ENCODE measurements at places on chromosomes 12 and 14.
A peak's percentile ranks its signal among the peaks of the same experiment; 100 is the strongest.

DNA sequence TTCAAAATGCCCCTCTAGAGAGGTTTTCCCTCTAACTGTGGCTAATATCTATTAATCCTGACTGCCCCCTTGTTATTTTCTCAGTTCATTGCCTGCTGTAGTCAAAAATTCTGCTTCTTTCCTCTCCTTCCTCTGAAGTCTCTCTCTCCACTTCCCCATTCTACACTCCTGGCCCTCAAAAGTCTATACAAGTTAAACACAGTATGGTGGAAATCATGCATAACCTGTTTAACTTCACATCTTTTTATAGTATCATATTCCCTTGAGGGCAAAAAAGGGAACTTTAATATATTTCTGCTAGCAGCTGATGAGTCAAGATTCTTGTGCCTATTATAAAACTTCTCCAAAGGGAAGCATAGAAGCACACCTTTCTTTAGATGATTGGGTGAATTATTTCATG, 16.7 kb downstream of the GRIP1 start:
- DNase-seq: no peak

DNA sequence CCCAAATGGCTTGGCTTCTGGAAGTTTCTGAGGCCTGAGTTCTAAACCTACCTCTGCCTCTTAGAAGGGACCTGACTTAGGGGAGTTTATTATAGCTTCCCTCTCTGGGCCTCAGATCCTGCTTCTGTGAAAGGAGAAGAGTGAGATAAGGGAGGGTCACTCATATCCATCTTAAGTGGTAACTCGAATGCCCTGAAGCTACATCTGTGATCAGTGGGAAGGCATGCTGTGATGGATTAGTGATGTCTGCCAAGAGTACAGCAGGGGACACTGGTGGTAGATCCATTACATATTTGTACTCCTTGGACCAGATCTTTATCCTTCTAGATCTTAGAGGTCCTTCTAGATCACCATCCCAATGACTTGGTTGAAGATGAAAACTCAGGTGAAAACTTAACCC, 97.8 kb upstream of the NOS1 start:
- DNase-seq: no peak

- DNase-seq: no peak
Observed at GRCh38 chr14:85300107-85300506, 229.8 kb upstream of the FLRT2 start.

GRCh38 chr12:48078901-48079300, 27.0 kb downstream of the SENP1 start:
- no peak for DNase-seq

DNA sequence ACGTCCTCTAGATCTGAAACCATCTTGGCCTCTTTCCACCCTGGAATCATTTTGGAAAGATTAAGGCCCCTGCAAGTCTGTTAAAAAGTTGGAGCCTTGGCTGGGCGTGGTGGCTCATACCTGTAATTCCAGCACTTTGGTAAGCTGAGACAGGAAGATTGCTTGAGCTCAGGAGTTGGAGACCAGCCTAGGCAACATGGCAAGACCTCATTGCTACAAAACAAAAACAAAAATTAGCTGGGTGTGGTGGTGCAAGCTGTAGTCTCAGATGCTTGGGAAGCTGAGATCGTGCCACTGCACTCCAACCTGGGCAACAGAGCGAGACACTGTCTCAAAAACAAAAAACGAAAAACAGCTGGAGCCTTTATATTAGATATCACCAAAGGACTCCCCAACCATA, 10.9 kb upstream of the ABCD4 start:
- DNase-seq: no peak

DNA sequence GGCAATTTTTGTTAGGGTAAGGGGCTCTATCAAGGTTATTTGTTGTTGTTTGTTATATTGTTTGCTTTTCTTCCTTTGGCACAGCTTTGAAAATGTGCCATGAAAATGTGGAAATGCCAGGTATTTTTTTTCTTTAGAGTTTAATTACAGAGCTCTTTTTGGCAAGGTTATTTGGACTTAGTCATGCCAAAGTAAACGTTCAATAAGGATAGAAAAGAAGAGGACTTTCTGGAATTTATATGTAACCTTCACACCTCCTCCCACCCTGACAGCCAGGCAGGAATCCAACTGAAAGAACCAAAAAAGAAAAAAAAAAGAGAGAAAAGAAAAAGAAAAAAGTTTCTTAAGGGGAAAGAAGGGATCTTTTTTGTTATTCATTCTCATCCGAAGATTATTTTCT, 217.8 kb downstream of the KITLG start:
- no peak for DNase-seq

DNA sequence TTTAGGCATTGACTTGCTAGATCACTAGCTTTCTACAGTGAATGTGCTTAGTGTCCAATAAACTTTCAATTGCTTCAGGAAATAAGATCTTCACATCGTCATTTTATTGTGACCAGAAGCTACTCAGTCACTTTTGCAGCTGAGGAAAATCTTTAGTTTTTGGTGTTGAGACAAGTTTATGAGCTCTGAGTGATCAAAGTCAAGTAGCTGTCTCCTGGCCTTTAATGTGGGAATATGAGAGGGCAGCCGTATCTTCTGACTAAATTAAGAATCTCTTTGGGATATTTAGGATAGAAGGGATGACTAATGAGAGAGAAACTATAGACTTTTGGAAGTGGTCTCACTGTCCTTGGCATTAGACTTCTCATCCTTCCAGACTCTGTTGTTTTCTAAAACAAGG, 21.6 kb downstream of the MSRB3 start:
- no peak for DNase-seq

GRCh38 chr12:120571299-120571698, 9.9 kb downstream of the POP5 start:
- DNase-seq: no peak

DNA sequence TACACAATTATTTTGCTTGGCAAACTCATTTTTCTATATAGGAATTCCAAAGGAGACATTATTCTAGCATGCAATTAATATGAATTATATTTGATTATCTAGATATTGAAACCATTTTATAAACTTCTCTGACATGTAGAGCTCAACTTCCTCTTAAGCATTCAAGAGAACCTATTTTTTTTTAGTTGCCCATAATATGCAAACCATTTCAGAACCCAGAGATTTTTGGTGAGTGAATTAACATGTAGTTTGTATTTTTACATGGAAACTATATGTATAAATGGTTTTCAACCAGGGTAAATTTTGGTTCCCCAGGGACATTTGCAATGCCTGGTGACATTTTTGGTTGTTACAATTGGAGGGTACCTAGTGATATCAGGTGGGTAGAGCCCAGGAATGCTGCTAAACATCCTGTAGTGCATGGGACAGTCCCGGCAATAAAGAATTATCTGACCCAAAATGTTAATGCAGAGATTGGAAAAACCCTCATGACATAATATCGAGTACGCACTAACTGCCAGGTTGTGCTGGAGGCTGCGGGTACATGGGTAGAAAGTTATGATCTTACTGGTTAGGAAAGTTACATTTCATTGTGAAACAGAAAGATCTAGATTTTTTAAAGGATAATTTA, 338.9 kb upstream of the GARIN2 start:
- DNase-seq: no peak

DNA sequence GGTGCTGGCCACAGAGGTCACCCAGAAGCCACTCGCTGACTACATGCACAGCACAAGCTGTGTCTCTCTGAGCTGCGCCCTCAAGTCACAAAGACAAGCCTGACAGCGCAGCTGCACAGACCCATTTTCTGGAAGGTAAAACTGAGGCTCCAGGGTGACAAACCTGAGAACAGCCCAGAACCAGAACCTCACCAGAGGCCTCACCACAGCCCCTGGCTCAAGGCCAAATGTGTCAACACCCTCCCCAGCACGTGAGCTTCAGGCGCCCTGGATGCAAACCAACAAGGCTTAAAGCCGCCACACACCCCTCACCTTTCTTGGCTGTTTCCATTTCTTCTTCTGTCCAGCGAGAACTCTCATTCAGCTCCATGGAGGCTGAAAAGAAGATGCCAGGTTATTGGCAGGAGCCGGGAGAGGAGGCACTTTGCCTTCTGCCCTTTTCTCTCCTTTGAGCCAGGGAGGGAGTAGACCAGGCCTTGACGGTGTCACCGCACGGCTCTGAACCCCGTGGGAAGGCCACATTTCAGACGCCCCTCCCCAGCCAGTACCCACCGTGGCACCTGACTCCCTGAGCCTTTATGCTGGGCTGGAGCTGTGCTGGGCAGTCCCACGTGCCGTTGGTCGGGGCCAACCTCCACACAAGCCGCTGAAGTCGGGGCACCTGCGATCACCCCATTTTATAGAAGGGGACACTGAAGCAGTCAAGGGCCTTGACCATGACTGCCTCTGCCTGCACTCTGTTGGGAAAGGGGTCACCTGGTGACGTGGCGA, 103.1 kb downstream of the RFLNA start:
- DNase-seq: no peak

- DNase-seq: no peak
Observed at GRCh38 chr12:4567073-4567881, 5.3 kb downstream of the DYRK4 start.

- no peak for DNase-seq
Observed at GRCh38 chr14:94505641-94506040, 3.6 kb downstream of the SERPINA12 start.

DNA sequence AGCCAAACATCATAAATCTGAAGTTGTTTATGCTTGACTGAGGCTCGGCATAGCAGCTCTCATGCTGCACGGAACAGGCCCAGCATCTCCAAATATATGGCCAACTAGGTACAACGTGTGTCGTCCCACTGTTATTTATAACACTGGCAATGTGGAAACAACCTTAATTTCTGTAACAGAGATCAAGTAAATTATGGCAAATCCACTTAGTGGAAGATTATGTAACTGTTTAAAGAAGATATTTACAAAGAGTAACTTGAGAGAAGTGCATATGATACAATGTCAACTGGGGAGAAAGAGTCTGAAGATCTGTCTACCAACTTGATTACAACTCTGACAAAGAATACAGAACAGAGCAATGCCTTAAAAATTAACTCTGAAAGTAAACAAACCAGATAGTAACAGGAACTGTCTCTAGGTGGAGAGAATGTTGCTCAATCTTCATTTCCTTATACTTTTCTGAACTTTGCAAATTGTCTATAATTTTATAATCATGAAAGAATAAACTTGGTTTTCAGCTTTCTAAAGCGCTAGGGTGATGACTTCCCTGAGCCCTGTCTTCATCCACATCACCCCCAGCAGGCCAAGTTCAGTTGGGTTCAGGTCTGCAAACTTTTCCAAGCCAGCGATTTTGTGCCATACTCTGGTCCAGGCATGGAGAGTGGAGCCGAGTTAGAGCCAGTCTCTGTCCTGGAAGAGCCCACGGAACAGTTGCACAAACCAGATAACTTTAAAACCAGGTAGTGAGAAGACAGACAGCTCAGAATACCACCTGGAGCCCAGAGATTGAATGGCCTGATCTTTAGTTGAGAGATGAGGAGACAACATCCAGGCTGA, 44.3 kb upstream of the BDKRB2 start:
- DNase-seq: no peak

GRCh38 chr12:92561543-92561899, 141.3 kb upstream of the PLEKHG7 start:
- DNase-seq: no peak

DNA sequence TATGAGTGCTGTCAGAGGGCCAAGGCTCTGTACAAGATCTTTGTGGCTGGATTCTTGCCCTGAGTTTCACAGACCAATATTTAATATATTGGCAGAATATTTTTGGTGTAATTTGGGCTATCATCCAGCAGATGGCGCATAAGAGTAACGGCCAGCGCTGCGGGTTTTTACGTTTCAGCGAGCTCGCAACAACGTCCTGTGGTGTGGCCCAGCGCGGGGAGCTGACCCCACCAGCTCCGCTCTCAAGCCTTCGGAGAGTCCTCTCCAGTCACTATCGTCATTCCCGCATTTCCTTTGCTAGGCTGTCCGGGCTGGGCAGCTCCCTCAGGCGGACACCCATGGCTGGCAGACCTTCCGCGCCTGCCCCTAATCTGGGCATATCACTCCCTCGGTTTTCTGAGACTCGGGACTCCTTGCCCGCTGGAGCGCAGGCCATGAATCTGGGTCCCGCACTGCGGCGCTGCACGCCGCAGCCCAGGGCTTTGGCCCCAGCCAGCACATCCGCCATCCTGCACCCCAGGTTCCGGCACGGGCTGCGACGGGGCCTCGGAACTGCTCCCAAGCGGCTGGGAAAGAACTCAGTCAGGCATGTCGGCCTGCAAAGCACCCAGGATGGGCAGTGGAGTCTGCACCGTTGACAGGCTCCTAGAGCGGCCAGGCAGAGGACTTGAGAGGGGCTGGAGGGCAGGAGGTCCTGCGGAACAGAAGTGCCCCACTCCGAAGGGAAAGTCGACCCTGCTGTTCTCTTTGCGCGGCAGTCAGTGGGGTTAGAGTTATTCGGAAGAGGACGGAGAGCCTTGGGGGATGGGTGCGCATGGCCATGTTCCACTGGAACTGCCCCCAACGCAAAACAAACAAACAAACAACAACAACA, 18.4 kb downstream of the OLR1 start:
- peak; percentile 39 for DNase-seq

GRCh38 chr14:25048170-25049016, 1.6 kb downstream of the STXBP6 start:
- no peak for DNase-seq

DNA sequence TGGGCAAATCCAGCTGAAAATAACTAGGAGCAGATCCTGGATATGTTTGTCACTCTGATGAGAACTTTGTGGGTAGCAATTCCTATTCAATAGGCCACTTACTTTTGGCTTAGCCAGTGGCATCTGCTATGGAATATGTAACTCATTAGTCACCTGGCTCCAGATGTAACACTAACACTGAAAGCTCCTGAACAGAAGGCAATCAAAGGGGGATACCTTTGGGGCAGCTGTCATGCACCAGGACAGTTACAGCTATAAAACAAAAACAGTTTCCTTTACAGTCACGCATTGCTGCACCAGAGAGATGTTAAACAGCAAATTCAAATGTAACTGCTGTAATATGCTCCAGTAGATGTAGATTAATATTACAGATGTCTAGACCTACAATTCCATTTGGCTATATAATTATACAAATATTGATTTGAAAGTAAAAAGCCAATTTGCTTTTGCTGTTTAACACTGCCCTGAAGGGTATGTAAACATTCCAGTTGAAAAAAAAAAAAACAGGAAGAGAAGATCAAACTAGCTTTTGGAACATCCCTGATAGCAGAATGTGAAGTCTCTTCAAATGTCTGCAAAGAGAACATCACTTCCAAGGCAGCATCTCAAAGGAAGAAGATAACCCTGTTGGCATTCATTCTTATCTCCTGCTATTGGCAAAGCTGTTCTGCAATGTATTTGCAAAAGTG, 18.4 kb downstream of the RACGAP1 start:
- no peak for DNase-seq

- DNase-seq: no peak
Observed at GRCh38 chr14:34436960-34437728, 24.9 kb downstream of the SPTSSA start.

Data from activated B cell treated with CpG ODN at 0.5 μM for 24 hours (primary cell).